AG09319 (cell line): ENCODE measurements at places on chromosomes 7 and 10.

- DNase-seq: no peak
These were observed 502.8 kb downstream of the GLRX3 start for GRCh38 chr10:130638991-130639390.

DNA sequence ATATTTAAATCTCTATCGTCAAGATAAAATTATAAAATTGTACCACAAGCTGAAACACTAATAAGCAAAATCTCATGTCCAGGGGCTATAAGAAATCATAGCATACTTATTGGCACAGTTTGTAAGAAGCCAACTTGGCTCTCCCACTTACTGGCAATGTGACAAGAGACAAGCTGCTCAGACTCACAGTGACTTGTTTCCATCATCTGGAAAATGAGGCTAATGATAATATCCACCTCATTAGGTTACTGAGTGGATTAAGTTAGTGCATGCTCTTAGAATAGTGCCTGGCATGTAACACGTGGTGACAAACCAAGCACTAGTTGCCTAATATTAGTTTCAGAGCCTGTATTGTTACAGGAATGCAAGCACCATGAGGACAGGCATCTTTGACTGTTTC is 234.4 kb downstream of the GLI3 start:
- DNase-seq: no peak

- DNase-seq: no peak
These were observed 1.4 kb upstream of the DHTKD1 start for GRCh38 chr10:12067336-12067735.

DNA sequence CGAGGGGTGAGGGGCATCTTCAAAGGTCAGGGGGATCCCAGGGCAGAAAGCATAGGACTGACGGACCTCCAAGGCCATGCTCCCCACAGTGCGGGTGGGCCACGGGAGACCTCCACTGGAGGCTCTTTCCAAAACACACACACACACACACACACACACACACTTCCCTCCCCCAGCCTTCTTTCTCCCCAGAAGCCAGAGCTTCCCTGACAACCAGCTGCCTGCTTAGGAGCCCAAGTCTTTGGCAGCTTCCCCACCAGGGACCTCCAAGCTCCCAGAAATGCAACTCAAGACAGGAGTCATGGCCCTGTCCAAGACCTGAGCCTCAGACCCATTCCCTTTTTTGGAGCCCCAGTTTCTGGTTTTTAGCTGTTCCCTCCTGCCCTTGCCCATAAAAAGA is 710 bp upstream of the C10orf105 start:
- DNase-seq: no peak

- DNase-seq: no peak
These were observed 113.6 kb downstream of the CCNY start for GRCh38 chr10:35449944-35450343.

DNA sequence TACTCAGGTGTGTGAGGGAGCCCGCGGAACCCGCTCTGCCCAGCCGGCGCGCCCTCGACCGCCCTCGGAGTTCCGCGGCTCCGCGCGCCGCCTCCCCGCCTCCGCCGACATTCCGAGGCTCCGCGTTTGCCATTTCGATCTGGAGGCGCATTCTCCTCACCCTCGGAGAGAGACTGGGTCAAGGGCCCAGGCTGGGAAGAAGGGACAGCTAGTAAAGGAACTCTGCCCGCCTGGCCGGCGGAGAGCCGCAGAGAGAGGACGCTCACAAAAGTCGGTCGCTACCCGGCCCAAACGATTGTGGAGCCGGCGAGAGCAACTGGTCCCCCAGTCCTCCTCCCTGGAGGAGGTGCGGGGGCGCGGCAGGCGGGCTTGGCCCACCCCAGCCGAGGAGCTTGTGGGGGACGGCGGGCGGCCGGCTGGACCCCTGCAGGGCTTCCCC is 74.5 kb upstream of the LEP start:
- DNase-seq: no peak
